WERI-Rb-1 (cell line): ENCODE measurements at places on chromosomes 11 and 22.

- DNase-seq = no peak
Observed at GRCh38 chr22:39453765-39454378, 2.9 kb upstream of the MGAT3 start.

- DNase-seq = no peak
Observed at GRCh38 chr11:16981651-16982194, 32.5 kb downstream of the PLEKHA7 start.

GRCh38 chr11:67489203-67489884 is 6.5 kb downstream of the AIP start:
- no peak for DNase-seq

DNA sequence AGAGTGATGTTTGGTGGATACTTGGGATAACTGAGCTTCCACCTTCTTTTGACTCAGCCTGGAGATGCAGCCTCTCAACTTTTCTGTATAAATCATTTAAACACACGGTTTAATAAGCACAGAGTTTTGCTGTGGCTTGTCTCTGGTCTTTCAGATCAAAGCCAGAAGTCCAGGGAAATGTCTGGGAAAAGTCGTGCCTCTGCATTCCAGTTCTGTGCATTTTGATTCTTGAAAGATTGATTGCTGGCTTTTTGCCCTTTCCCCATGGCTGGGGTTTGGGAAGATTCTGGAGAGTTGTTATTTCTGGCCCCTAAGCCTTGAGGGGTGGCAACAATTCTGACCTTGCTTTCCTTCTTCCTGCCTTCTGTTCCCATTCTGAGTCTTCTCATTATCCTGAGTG is 154.1 kb downstream of the COMMD9 start:
- DNase-seq = no peak

DNA sequence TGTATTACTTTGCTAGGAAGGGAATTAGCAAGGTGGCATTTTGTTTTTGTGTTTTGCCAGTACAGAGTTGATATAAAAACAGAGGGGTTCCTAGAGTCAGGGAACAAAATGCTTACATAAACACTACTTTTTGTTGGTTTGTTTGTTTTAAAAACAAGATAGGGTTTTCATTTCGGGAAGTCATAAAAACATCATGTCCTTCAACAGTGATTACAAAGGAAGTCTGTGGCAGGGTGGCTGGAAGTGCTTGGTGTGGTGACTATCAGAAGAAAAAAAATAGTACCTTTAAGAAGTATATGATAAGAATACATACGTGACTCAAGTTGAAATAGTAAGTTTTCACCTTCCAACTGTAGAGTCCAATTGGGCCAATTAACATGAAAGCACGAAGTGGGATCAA is 1.2 kb upstream of the IL18 start:
- no peak for DNase-seq

GRCh38 chr11:115695677-115696364 is 191.6 kb upstream of the CADM1 start:
- DNase-seq = peak; percentile 80

- DNase-seq = no peak
Observed at GRCh38 chr11:119319136-119319699, 2.3 kb upstream of the MCAM start.

DNA sequence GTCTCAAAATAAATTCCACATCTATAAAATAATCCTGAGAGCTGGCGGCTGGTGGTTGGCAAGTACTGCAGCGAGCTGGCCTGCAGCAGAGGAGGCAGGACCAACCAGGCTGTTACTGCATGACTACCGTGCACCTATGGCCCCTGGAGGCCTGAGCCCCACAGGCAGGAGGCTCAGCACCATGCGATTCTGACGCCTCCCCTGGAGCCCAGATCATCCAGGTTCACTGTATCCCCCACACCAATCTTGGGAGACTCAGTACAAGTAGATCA is 159.5 kb upstream of the NCAM1 start:
- no peak for DNase-seq

- DNase-seq = no peak
Observed at GRCh38 chr22:31825513-31825912, 71.7 kb downstream of the DEPDC5 start.

GRCh38 chr22:40414838-40415505 is 44.6 kb downstream of the SGSM3 start:
- DNase-seq = no peak

DNA sequence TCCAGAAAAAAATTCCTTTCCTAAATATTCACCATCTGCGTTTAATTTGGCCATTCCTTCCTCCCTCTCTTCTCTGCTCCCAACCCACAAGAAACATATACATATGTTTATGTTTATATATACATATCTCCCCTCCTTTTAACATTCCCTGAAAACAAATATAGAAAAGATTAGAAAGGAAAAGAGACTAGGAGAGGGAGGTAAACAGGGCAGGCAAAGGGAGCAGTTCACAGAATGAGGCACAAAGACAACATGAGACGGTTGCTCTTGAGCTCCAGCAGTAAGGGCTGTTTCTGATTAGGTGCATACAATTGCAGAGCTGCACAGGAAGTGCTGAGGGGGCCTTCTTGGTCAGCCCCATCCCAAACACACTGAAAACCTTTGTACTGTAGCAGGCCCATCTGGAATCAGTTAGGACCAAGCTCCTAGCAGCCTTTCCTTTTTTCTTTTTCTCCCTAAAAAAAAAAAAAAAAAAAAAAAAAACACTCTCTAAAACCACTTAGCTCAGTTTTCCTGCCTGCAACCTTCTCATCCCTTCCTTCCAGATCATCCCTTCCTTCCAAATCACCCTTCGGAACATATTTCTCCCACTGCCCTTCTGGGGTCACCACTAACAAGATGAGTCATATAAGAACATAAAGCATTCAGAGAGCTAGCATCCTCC is 57.0 kb downstream of the RBFOX2 start:
- no peak for DNase-seq

GRCh38 chr22:33829546-33830280 is 90.6 kb downstream of the LARGE1 start:
- DNase-seq = peak; percentile 86

- peak; percentile 19 for DNase-seq
Observed at GRCh38 chr11:32279672-32280071, 155.7 kb downstream of the WT1 start.

GRCh38 chr22:31538815-31539214 is 42.5 kb downstream of the SFI1 start:
- DNase-seq = no peak

GRCh38 chr22:17217179-17217578 is 2.1 kb downstream of the ADA2 start:
- no peak for DNase-seq

GRCh38 chr11:39541945-39542351 is 1917.5 kb downstream of the LRRC4C start:
- DNase-seq = no peak

GRCh38 chr22:42881298-42881697 is 24.2 kb upstream of the ARFGAP3 start:
- no peak for DNase-seq

DNA sequence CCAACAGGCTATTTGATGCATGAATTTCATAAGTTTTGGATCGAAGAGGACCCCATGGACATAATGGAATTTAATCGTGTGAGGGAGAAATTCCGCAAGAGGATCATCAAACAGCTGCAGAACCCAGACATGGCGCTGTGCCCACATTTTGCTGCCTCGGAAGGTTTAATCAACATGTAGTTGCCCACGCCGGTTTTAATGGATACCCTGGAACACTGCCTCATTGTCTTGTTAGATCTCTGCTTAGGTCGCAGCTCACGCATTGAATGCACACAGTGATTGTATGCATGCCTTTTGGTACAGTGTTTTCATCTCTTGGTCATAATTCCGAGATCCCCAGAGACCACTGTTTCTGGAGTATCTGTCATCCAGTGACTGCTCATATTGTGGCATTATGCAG is 46.8 kb downstream of the SLN start:
- no peak for DNase-seq

DNA sequence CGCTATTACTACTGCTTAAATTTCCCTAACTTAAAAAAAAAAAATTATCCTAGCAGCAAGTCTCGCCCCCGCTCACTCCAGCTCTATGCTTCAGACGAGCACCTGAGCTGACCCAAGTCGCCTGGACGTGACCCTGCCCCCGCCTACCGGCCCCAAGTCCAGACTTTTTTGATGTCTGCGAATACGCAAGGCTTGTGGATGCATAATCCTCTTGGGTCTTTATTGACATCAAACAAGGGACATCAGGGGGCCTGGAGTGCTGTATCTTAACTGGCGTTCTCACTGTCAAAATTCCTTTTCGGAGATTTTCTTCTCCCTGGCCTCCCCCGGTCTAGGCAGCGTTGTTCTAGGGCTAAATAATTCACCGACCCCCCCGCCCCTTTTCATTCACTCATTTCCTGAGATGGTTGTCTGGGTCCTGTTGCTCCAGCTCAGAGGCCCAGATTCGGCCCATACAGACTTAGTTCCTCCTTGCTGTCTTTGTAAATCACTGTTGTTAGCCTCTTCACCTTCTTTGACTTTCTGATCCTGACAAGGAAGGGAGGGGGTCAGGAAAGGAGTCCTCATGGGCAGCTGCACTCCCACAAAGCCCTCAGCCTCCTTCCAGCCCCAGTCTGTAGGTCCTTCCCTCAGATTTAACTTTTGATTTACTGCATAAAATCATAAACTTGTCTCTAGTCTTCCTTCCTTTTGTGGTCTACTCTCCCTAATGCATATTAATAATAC is 601 bp upstream of the LRP4 start:
- DNase-seq = peak; percentile 79

- no peak for DNase-seq
Observed at GRCh38 chr11:111938687-111939160, 1.6 kb downstream of the DIXDC1 start.

DNA sequence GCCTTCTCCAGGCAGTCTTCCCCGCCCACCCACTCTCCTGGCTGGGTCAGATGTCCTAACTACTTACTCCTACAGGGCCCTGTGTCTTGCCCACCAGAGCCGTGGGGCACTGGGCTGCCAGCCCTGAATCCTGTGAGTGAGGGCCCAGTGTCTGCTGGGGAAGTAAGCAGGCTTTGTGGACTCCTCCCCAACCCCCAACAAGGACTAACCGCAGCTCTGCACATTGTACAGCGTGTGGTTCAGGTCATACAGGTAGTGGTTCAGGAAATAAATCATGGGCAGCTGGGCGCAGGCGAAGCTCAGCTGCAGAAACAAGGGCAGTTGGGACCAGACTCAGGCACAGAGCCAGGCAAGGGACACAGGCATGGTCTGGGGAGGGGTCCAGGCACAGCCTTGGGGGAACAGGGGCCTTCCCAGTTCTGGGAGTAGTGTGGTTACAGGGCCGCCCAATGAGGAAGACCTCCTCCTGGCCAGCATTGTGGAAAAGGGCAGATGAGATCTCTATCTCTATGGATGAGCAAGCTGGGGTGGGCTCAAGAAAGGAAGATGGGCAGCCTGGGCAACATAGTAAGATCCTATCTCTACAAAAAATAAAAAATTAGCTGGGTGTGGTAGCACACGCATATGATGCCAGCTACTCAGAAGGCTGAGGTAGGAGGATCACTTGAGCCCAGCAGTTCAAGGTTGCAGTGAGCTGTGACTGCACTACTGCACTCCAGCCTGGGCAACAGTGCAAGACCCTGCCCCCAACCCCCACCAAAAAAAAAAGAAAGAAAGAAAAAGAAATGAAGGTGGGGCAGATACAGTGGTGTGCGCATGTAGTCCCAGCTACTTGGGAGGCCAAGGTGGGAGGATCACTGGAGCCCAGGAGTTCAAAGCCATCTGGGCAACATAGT is 5.5 kb downstream of the UNC93B1 start:
- DNase-seq = no peak

- no peak for DNase-seq
Observed at GRCh38 chr11:117826832-117827231, 2.3 kb upstream of the FXYD2 start.

- no peak for DNase-seq
Observed at GRCh38 chr11:13003736-13004493, 5.2 kb upstream of the RASSF10 start.

DNA sequence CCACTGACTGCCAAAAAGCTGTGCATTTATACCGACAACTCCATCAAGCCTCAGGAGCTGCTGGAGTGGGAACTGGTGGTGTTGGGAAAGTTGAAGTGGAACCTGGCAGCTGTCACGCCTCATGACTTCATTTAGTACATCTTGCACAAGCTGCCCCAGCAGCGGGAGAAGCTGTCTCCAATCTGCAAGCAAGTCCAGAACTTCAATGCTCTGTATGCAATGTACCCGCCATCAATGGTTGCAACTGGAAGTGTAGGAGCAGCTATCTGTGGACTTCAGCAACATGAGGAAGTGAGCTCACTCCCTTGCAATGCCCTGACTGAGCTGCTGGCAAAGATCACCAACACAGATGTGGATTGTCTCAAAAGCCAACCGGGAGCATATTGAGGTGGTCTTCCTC is at the start of gene SLC22A25:
SLC22A25 (minus strand) TSS at position 67 of the 400 bp plus-strand sequence. CDS start 13,947 bp downstream, outside the sequence.
- DNase-seq = no peak

GRCh38 chr11:15651816-15652215 is 537.1 kb downstream of the INSC start:
- no peak for DNase-seq

DNA sequence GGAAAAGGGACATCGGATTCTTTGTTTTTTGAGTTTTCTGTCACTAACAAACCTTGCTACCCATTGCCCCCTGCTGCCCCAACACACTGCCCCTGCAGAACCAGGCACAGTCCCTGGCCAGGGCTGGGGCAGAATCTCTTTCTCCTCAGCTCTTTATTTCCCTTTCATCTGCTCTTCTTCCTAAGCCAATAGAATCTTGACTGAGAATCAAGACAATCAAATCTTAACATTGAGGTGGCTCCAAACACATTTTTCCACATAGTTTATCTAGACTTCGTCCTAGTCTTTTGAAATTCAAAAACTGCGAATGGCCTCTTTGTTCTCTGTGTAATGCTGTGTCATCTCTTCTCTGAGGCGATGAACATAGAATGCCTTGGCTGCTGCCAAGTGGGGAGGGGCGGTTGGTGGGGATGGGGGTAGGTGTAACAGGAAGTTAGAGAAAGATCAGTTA is 16.1 kb upstream of the NTM start:
- no peak for DNase-seq

DNA sequence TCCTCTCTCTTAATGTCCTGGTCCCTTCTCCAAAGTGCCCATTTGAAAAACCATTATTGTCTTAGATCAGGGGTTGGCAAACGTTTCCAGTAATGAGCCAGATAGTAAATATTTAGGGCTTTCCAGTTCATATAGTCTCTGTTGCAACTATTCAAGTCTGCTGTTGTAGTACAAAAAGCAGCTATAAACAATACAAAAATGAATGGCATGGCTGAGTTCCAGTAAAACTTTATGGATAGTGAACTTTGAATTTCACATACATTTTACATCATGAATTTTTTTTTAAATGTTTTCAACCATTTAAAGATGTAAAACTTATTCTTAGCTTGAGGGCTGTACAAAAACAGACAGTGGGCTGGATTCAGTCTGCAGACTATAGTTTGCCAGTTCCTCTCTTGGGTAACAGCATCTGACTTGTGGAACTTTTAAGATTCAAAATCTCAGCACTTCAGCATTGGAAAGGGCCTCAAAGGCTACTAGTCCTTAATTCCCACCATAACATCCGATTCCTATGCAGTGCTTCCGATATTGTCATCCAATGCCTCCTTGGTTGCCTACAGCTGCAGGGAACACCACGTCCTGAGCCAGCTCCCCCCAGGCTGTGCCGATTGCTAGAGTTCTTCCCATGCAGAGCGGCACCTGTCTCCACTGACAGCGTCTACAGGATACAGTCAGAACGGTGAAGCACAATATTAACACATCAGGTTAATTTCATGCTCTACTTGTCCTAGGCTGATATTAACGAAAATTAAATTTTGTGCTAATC is 65.6 kb upstream of the E2F8 start:
- DNase-seq = no peak
